Activated CD4-positive, alpha-beta T cell treated with anti-CD3 and anti-CD28 coated beads, Interleukin-2, amount 50 U/mL, for 48 hours (primary cell): ENCODE measurements at places on chromosomes 2 and 18.

DNA sequence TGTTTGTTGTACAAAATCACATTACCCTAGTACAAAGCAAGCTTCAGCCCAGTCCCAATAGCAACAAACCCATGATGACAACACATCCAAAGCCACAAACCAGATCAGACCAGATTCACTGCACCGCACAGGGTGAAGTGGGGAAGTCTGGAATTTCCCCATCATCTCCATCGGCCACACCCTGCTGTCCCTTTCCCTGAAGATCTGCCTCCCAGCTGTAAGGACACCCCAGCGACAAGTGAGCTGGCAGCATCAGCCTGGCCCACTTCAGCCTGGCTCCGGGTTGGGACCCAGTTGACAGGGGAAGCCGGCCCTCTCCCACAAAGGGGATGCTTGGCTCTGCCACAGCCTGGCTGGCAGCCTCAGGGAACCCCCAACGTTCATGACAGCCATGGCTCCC, 207.6 kb downstream of the MGAT5 start:
- no peak for DNase-seq

DNA sequence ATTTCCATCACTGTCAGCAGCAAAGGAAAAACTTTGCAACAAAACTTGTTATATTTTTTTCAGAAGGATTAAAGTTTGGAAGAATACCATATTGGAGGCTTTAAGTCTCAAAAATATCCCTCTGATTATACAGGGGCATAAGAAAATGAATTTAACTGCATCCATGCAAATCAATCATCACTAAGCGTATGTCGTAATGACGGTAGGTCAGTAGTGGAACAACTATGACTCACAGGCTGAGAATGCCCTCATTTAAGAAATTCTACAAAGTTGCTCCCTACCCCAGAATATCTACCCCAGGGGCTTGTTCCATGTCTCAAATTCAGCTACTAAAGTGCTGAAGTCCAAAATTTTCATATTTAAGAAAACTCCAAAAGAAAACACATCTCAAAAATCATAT, 12.5 kb upstream of the NAB1 start:
- no peak for DNase-seq

- no peak for DNase-seq
These were observed 95.5 kb downstream of the TNS1 start for GRCh38 chr2:217907266-217907665.

GRCh38 chr2:152715112-152715511, 2.1 kb downstream of the PRPF40A start:
- DNase-seq: no peak

GRCh38 chr2:226115832-226116200, 683.8 kb downstream of the IRS1 start:
- DNase-seq: no peak

GRCh38 chr2:190365499-190366204, 22.3 kb downstream of the INPP1 start:
- DNase-seq: no peak

DNA sequence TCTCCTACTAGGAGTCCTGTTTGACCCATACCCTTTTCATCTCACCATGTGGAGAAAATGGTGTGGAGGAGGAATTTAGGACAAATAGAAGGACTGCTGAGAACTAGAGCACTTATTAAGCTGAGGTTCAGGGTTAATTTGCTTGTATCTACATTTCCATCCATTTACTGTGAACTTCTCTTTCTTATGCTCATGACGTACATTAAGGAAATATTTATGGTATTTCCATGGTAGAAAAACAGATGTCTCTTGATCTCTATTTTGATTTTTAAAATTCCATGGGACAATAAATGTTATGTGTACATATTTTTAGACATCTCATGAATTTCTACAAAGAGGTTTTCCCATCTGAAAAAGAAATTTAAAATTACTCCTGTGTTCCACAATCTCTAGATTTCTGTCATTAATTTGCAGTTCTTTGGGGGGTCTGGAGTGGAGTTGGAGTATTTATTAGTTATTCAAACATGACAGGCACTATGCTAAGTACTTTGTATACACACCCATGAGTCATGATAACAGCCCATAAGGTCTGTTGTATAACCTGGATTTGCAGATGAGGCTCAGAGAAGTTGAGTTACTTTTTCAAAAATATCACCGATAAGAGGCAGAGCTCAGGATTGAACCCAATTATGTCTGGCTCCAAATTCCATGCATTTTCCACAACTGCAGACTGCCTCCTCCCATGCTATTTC, 112.6 kb downstream of the COPS8 start:
- no peak for DNase-seq

GRCh38 chr2:96167407-96168013, 22.3 kb upstream of the DUSP2 start:
- DNase-seq: no peak

DNA sequence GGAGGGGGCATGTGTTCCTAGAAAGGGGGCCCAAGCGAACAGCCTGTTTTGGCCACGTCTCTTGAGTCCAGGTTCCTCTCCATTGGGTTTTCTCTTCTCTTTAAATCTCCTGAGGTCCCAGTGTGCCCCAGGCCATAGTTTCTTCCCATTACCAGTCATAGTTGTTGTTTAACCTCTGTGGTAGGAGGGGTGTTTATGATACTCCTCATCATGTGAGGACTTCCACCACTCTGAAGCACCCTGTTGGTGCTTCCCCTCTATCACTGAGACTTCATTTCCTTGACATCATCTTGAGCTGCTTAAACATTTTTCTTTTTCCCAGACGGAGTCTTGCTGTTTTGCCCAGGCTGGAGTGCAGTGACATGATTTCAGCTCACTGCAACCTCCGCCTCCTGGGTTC, 45.9 kb downstream of the WIPF1 start:
- no peak for DNase-seq

DNA sequence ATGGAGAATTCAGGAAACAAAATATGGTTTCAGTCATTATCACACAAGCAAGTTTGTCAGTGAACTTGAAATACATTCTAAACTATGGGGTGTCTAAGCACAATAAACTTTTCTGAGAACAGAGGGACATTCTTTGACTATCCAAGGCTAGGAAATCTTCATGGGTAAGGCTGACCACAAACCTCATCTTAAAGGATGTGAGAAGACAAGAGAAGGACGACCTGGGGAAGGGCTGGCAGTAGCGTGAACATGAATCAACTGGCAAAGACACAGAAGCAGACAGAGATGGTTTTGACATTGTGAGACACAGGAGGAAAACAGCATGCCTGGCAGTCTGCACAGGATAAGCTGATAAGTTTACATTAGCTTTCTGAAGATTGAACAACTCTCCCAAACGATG, 752.4 kb upstream of the SLC8A1 start:
- DNase-seq: no peak

DNA sequence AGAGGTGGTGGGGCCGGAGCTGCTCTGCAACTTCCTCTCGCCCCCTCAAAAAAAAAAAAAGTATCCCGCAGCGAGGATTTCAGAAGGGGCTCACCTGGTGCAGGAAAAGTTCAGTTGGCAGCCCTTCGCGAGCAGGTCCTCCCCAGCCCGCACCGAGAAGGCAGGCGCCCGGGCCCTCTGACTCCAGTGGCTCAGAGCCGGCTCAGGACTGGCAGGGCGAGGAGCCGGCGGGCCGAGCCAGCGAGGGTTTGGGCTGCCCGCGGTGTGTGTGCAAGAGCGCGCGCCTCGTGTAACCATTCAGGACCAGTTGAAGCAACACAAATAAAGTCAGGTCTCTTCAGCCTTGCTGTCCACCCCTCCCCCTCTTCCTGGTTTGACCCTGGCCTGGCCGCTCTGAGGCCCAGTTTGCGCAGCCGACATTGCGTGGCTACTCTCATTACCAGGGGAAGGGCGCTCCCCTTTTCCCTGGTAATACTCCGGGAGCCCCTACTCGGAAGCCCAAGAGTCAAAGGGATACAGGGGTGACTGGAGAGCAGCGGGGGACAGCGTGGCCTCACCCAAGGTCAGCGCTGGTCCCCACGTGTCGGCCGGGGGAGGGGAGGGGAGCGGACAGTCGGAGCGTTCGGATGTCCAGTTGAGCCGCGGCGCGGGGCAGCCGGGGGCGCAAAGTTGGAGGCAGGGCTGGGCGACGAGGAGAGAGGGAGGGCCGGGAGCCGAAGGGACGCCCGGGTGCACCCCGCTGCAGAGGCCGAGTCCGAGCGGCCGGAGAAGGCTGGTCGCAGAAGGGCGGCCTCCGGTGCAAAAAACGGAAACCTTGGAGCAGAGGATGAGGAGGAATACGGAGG, 12.3 kb downstream of the EN1 start:
- no peak for DNase-seq

GRCh38 chr18:51279367-51279984, 82.0 kb upstream of the MEX3C start:
- DNase-seq: no peak

- DNase-seq: no peak
These were observed 77.6 kb downstream of the EN1 start for GRCh38 chr2:118769707-118770400.

- no peak for DNase-seq
These were observed 106.8 kb downstream of the HRH4 start for GRCh38 chr18:24567199-24567598.
